Naive B cell (primary cell): ENCODE measurements at places on chromosomes 16 and 17.
A peak's percentile ranks its signal among the peaks of the same experiment; 100 is the strongest.

- no peaks in the 10 kb centered on the region for H3K36me3 ChIP-seq
- DNase-seq: no peak
- H3K27me3 ChIP-seq: no peaks in the 10 kb centered on the region
Observed at GRCh38 chr16:58038219-58038641, 12.7 kb downstream of the MMP15 start.

DNA sequence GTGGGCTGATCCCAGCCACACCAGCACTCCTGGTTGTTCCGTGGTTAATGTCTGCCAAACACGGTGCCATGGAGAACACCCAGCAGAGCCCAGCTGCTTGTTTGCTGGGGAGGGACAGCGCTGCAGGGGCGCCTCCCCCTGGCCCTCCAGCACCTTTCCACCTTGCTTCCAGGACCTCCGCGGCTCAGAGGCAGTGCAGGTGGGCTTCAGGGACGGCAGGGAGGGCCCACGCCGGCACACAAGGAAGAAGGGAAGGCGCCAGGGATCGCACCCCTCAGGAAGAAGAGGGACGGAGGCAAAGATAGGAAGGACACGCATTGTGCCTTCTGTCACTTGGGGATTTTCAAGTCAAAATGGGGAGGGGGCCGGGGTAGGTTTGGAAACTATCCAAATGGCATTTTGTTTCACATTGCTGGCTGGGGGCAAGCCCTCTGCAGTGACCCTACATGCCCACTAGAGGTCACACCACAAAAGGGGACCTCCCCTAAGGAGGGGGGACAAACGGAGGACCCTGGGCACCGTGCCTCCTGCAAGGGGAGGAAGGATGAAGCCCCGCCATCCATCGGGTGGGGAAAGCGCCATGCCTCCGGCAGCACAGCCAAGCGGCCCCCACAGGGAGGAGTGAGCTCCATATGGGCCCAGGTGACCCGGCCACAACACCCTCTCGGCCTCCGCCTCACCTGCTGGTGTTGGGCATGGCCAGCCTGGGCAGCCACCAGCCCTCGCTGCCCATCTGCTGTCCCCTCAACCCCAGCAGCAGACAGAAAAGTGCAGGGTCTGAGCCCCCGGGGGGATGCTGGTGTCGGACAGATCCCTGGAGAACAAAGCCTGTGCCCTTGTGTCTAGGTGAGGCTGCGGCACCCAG, 7.5 kb upstream of the C16orf95 start:
- H3K27me3 ChIP-seq: no peaks in the 10 kb centered on the region
- peak; percentile 45 for DNase-seq
- H3K4me3 ChIP-seq: no peak overlapping the region
- no peaks in the 10 kb centered on the region for H3K4me1 ChIP-seq
- H3K36me3 ChIP-seq: no peaks in the 10 kb centered on the region
- H3K27ac ChIP-seq: no peak overlapping the region

GRCh38 chr17:45131616-45132319, 547 bp downstream of the PLCD3 start:
- no peaks in the 10 kb centered on the region for H3K36me3 ChIP-seq
- peak; percentile 43 for DNase-seq
- peaks cover 30% of the 10 kb centered on the region for H3K4me1 ChIP-seq
- H3K27ac ChIP-seq: no peak overlapping the region

- no peak overlapping the region for H3K4me3 ChIP-seq
- H3K27ac ChIP-seq: no peak overlapping the region
- no peaks in the 10 kb centered on the region for H3K4me1 ChIP-seq
- peaks cover 16% of the 10 kb centered on the region for H3K27me3 ChIP-seq
- H3K36me3 ChIP-seq: no peaks in the 10 kb centered on the region
Observed at GRCh38 chr17:51528111-51528510, 267.8 kb downstream of the UTP18 start.

- H3K27ac ChIP-seq: no peak overlapping the region
- H3K36me3 ChIP-seq: no peaks in the 10 kb centered on the region
- DNase-seq: no peak
Observed at GRCh38 chr17:9472541-9472940, 103.1 kb downstream of the STX8 start.

- DNase-seq: no peak
- H3K27ac ChIP-seq: no peak overlapping the region
- H3K36me3 ChIP-seq: no peaks in the 10 kb centered on the region
Observed at GRCh38 chr17:28398280-28398981, 7.6 kb downstream of the SLC46A1 start.

GRCh38 chr17:41613277-41614082, 913 bp upstream of the KRT16 start:
- no peak overlapping the region for H3K27ac ChIP-seq
- H3K36me3 ChIP-seq: no peaks in the 10 kb centered on the region
- peaks cover 3% of the 10 kb centered on the region for H3K4me1 ChIP-seq
- H3K27me3 ChIP-seq: peaks cover 67% of the 10 kb centered on the region

DNA sequence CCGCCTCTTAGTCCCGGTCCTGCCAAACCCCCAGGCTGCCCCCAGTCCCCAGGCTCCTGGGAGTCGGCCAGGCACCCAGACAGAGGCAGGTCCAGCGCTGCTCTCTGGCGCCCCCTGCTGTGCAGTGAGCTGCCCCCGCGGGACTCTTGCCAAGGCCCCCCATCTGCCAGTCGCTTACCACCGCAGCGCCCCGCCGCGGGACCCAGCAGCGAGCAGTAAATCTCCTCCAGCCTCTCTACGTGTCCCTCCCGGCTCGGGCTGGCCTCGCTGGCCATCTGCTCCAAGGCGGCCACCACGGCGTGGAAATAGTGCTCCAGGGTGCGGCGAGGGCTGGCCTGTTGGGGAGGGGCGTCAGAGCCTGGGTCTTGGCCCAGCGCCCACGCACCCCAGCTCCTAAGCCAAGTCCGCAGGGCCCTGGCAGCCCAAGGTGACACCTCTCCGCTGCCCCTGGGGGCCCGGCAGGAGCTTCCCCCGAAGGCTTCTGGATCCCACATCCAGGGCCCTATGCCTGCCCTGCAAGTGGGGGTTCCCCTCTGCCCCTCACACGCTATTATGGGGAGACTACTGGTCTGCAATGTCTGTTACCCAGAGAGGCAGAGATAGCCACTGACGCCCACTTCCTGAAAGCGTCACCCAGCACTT, 33.7 kb upstream of the MFSD6L start:
- peaks cover 7% of the 10 kb centered on the region for H3K36me3 ChIP-seq
- no peaks in the 10 kb centered on the region for H3K4me1 ChIP-seq
- H3K27me3 ChIP-seq: peaks cover 9% of the 10 kb centered on the region
- no peak overlapping the region for H3K27ac ChIP-seq

- no peak for DNase-seq
- no peak overlapping the region for H3K27ac ChIP-seq
- H3K27me3 ChIP-seq: peaks cover 34% of the 10 kb centered on the region
- no peaks in the 10 kb centered on the region for H3K4me1 ChIP-seq
- no peak overlapping the region for H3K4me3 ChIP-seq
- H3K36me3 ChIP-seq: no peaks in the 10 kb centered on the region
Observed at GRCh38 chr17:77651988-77652387, 306.5 kb upstream of the TNRC6C start.

DNA sequence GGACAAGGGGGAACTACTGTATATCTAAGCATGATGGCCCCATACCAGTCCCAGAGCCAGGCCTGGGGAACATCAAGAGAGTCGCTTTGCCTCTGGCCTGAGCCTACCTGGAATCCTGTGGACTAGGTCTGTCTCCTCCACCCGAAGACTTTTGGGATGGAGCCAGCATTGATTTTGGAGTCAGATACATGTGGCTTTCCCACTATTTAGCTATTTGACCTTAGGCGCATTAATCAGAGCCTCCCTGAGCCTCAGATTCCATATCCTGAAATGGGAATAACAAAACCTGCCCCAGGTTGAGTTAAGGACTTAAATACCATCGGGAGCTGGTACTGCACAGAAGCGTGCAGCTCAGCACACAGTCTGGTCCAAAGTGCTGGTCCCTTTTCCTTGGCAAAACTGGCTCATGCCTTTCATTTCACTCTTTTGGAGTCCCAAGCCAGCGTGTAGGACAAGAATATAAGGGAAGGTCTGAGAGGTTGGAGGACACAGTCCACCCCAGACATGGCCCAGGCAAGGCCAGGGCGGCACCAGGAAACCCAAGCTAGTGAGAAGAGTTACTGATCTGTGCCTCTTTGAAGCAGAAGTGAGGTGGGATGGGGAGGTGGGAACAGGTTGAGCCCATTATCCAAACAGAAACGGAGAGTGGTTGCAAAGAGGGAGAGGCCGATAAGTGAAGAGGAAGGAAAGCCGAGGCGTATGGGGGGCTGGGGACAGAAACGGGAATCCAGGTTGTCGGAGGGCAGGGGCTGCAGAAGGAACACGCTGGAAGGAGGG, 986 bp downstream of the FA2H start:
- DNase-seq: no peak
- H3K4me3 ChIP-seq: peak overlapping the region; percentile 77
- peaks cover 34% of the 10 kb centered on the region for H3K27me3 ChIP-seq
- H3K27ac ChIP-seq: peak overlapping the region; percentile 90

GRCh38 chr17:72273289-72274056, 152.7 kb downstream of the SOX9 start:
- no peaks in the 10 kb centered on the region for H3K27me3 ChIP-seq
- H3K4me1 ChIP-seq: no peaks in the 10 kb centered on the region
- H3K36me3 ChIP-seq: no peaks in the 10 kb centered on the region
- no peak for DNase-seq
- no peak overlapping the region for H3K4me3 ChIP-seq

GRCh38 chr17:40068129-40068581, 5.4 kb downstream of the THRA start:
- DNase-seq: no peak
- peak overlapping the region; percentile 78 for H3K4me3 ChIP-seq
- no peaks in the 10 kb centered on the region for H3K36me3 ChIP-seq
- H3K4me1 ChIP-seq: peaks cover 67% of the 10 kb centered on the region

DNA sequence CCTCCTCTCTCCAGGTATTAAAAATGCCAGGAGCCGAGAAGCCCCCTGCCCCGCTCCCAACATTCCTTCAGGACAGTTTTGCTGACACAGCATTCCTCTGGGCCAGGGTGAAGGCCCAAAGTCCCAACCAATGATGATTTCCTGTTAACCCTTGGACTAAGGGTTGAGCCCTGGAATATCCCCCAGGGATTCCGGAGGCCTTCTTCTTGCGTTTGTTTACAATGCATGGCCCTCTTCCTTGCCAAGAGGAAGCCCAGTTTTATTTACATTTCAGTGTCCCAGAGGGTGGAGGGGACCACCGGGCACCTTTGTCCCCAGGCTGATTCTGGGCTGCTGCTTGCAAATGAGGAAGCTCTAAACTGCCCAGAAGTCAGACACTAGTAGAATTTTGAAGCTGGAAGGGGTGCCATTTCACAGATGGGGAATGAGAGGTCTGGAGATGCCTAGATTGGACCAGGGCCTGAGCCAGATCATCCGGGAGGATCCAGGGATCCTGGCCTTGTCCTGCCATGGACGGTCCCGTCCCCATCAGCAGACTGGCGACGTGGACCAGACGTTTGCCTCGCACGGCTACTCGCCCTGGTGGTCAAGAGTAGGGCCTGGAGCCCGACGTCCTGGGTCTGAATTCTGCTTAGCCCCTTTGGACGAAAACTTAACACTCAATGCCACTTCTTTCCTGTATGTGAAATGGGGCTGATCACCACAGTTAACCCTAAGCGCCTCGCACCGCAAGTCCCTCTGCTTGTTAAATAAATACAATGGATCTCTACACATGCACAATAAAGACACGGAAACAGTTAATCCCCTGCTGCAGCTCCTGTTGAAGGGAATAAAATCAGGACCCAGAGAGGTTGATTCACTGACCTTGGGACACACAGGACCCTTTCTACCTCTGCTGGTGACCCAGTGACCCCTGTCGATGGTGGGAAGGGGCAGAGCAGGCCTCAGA, 55.6 kb upstream of the CIBAR2 start:
- H3K4me3 ChIP-seq: peak overlapping the region; percentile 65
- peaks cover 7% of the 10 kb centered on the region for H3K36me3 ChIP-seq
- no peak for DNase-seq
- H3K4me1 ChIP-seq: peaks cover 5% of the 10 kb centered on the region
- no peak overlapping the region for H3K27ac ChIP-seq
- peaks cover 53% of the 10 kb centered on the region for H3K27me3 ChIP-seq

- peaks cover 31% of the 10 kb centered on the region for H3K4me1 ChIP-seq
- no peak overlapping the region for H3K4me3 ChIP-seq
- H3K27me3 ChIP-seq: no peaks in the 10 kb centered on the region
- H3K27ac ChIP-seq: no peak overlapping the region
Observed at GRCh38 chr17:48905987-48906515, 2.2 kb upstream of the UBE2Z start.

GRCh38 chr16:82368041-82368440, 198.0 kb upstream of the MPHOSPH6 start:
- no peaks in the 10 kb centered on the region for H3K36me3 ChIP-seq
- H3K27ac ChIP-seq: peak overlapping the region; percentile 38
- H3K4me3 ChIP-seq: no peak overlapping the region

DNA sequence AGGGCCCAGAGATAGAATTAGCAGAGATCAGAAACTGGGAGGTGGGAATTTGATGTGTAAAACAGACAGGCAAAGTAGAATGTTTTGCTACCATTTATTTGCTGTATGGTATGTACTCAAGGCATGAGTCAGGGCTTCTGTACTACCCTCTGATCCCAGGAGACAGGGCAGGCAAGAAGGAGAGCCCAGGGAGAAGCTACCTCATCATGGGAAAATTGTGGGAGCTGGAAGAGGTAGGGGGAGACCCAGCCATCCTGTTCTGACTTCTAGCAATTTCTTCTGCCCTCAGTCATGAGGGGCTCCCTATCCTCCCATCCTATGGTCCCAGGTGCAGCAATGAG, 1.7 kb upstream of the PIGS start:
- peaks cover 45% of the 10 kb centered on the region for H3K4me1 ChIP-seq
- no peak for DNase-seq
- peak overlapping the region; percentile 10 for H3K4me3 ChIP-seq
- no peaks in the 10 kb centered on the region for H3K27me3 ChIP-seq
- H3K27ac ChIP-seq: no peak overlapping the region
- no peaks in the 10 kb centered on the region for H3K36me3 ChIP-seq

DNA sequence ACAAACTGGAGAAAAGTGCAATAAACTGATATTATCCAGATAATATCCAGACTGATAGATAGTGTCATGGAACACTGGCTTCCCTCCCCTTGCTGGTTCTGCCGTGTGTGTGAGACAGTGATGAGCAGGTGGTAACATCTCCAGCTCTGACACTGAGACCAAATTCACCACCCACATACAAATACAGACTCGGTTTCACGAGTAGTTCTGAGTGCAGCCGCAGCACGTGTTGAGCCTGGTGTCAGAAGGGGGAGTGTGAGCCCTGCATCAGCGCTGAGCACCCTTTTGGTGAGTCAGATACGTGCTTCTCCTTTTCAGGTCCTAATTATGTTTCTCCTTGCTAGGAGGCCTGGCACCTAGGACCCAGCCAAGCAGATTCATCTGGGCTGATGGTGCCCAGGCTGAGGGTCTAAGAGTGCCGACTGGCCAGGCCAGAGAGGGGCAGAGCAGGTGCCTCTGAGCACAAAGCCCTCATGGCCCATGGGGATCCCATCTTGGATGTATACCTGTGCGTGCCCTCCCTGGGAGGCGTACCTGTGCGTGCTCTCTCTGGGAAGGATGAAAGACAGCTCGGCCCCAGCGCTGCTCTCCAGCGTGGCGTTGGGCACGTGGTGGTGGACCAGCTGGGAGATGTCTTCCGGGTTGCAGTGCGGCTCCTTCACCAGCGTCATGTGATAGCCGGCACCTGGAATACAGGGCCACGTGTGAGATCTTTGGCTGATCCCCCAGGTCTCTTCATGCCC, 27.3 kb upstream of the RNPS1 start:
- H3K4me3 ChIP-seq: no peak overlapping the region
- H3K36me3 ChIP-seq: no peaks in the 10 kb centered on the region
- DNase-seq: no peak
